NB4 (cell line): ENCODE measurements at places on chromosomes 3 and 15.

GRCh38 chr3:38655708-38656300, 6.3 kb upstream of the SCN5A start:
- peak; percentile 65 for DNase-seq

- DNase-seq = no peak
These were observed 78.4 kb downstream of the RFX7 start for GRCh38 chr15:56165234-56165633.

DNA sequence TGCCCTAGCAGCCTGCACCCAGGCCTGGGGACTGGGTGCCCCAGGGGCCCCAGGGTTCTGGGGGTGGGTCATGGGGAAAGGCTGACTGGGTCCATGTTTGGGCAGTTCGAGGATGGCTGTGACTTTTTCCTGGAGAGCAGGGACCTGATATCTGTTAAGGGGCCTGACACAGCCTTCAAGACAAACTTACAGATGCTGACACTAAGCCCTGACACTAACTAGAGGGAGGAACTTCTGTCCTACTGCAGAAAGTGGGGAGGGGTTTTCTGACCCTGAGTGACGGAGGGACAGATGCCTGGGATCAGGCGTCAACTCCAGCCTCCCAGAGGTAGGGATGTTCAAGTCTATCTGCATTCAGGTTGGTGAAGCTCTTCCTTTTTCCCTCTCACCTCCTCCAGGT, 45.0 kb upstream of the SLC6A11 start:
- no peak for DNase-seq

GRCh38 chr15:78314181-78314581, 14.8 kb upstream of the SKIC8 start:
- DNase-seq = no peak

GRCh38 chr15:68204776-68205557, at the start of gene CALML4:
Gene CALML4, minus strand, starts transcription at chr15:68205332. Its CDS starts 85 bp downstream, at chr15:68205247.
- DNase-seq = no peak

DNA sequence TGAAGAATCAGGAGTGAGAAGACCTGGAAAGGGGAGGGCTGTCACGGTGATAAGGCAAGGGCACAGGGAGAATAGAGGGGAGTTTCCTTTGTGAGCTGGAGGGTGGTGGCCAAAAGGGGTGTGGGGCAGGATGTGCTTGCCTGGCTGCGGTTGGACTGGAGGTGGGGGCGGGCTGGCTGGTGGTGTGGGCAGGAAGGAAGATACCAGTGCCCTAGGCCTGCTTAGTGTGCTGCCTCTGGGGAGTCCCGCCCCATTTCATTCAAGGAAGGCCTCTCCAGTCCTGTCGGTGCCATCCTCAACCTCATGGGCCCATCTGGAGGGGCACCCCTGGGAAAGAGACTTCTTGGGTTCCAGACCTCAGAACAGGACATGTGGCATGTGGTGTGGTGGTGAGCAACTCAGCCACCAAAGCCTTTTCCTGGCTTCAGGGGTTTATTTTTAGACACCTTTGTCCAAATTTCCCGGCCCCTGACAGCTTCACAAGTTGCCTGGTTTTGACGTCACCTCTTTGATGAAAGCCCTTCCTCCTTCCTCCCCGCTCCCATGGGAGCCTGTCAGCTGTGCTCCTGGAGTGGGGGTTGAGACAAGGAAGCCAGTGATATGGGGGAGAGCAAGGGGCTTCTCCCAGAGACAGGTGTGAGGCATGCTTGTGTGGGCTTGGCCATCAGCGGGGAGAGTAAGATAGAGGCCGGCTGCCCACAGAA, 15.6 kb downstream of the TEX264 start:
- peak; percentile 97 for DNase-seq

GRCh38 chr15:29699791-29700190, 122.5 kb downstream of the TJP1 start:
- no peak for DNase-seq

DNA sequence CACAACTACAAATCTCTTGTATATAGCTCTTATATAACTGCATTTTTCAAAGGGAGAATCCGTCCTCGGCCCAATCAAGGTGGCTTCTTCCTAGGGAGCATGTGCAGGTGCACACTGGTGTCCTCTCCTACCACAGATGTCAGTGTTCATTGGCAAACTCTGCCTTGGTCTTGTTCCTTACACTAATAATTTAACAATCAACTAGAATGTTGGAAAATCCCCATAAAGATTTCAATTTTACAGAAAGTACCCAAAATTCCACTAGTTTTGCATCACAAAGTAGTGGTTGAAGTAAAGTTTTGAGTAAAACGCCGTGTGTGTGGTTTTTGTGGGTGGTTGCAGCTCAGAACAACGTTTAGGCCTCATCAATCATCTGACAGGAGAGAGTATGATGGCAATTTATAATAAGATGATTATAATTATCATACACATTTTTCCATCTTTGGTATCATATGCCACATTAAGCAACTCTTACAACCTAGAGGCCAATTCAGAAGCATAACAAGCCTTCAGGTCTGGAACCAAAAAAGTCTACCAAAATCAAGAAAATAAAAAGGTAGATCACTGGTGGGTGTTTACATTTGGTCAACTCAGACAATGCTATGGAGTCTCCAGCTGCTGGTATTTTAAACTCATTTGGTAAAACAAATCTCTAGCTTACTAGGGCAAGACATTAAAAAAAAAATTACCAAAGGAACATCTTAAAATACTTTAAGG, 128.9 kb upstream of the BHLHE40 start:
- DNase-seq = no peak

DNA sequence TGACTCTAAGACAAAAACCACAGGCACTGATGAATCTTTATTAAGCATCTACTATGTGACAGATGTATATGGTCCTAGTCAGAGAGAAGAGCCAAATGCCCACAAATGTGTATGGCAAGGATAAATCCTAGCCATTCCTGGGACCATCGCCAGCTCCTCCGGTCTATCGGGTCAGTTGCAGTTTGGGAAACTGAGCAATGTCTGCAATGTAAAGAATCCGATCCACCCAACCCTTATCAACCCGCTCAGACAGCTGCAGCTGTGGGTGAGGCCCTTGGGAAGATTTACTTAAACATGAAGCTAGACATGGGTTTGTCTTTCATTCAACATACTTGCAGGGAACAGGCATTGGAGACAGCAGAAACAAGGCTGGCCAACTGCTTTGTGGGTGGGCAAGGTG, 40.5 kb upstream of the CDV3 start:
- DNase-seq = no peak

DNA sequence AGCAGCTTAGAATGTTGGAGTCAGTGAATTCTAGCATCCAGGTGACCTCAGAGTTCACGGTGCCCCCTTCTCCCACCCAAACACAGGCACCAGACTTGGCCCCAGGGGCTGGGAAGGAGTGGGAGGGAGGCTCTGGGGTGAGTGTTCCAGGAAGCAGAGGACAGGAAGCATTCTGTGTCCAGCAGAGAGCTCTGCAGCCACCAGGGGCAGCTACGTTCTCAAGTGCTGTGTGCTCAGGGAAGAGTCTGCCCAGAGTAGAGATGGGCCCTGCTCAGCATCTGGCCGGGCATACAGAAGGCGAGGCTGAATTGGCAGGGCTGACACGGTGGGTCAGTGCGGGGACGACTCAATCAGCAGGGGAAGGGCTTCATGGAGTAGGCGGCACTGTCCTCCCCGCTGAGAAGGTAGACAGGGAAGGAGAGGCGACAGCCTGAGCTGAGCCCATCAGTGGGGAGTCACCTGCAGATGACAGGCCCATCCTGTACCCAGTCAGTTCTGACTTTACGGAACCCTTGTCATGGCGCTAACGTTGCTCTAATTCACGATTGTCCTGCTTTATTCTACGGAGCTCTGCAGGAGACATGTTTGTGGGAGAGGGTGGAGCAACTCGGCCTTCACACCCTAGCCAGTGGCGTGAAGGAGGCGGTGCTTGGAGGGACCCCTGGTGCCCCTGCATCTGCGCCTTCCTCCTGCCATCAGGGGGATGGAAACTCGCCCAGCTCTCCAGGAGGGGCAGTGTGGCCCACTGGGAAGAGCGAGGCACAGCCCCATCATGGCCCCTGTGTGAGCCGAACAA, 82.2 kb downstream of the C3orf70 start:
- DNase-seq = peak; percentile 18

- DNase-seq = no peak
These were observed 32.7 kb downstream of the USF3 start for GRCh38 chr3:113663761-113664160.

- DNase-seq = no peak
These were observed at the start of gene ITIH3 for GRCh38 chr3:52794612-52795099. Gene ITIH3, plus strand, starts transcription at chr3:52794796. Its CDS starts 8 bp downstream, at chr3:52794804.

- peak; percentile 64 for DNase-seq
These were observed 163.4 kb downstream of the KLF13 start for GRCh38 chr15:31489801-31490646.

- no peak for DNase-seq
These were observed 262.8 kb downstream of the SLCO3A1 start for GRCh38 chr15:92116330-92116729.

DNA sequence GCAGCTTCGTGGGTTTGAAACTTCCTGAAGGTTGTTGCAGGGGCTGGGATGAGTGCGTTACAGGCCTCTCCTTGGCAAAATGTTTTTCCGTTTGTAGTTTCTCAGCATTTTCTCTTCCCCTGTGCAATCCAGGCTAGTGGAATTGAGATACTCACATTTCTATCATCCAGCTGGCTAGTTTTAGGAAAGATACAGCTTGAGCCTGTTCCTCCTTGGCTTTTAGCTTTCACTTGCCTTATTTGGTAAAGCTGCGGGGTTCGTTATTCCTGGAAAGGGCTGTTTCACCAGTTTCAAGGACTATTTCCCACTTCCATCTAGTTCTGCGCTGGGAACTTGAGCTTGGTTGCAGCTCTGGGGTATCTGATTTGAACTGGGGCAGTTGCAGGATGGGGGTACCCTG, 90.3 kb downstream of the ITPR1 start:
- no peak for DNase-seq

- DNase-seq = no peak
These were observed 627.0 kb upstream of the TBL1XR1 start for GRCh38 chr3:177824190-177824786.

DNA sequence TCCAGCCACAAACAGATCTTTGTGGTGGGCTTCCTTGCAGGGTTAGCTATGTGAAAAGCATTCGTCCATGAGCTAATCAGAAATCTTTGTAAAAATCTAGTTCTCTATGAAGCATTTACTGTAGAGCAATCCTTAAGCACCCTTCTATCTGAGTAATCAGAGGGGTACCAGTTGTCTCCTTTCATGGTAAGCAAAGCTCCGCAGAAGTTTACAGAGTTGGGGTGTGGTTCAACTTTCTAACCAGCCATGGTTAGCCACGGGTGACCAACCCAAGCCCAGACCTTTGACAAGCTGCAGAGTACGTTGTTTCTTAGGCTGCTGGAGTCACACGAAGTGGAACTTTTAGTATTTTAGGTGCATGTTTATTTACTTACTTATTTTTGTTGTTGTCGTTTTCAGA, 77.4 kb downstream of the FLNB start:
- no peak for DNase-seq

DNA sequence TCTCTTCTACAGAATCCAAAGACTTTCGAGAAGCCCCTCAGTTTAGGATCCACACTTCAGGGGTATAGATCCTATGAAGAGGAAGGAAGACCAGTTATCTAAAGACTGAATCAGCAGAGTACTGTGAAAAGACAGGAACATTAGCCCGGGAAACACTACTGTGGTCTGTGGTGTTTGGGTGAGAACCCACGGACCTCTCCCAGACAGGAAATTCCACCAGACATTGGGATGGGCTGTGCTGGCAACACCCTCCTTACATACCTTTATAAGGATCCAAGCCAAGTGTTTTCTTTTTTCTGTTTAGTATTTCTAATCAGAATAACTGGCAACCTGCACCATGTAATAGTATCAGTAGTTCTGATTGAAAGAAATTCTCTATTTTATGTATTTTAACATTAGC, 14.1 kb downstream of the TMEM207 start:
- DNase-seq = no peak

DNA sequence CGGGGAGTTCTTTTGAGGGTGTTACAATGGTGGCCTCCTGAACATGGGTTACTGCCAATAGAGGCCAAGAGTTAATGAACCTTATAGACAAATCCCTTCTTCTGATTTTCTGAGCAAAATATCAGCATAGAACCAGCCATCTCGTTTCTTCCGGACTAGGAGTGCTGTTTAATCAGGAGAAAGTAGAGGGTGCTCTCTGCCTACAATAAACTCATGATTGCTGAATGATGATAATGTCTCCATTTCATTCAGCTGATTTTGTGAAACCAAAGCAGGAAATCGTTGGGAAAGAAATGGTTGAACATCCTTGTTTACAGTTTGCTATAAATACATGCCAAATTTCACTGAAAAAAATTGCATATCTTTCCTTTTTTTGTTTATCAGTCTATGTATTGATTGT, 142.8 kb upstream of the PLSCR5 start:
- DNase-seq = no peak

DNA sequence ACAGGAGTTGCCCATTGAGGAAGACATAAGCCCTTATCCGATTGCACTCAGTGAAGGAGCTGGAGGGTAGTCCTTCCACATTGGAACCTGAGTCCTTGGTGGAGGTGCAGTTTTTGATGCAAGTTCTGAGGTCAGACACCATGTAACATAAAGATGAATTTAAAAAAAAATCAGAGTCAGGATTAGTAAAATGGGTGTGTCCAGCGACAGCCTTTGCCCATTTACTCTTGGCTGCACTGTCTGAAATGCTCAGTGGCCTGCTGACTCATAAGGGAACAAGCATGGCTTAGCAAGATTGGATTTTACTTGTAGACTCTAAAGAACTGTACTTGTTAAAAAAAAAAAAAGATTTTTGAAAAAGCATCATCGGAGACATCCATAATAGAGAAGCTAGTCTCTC, 241.1 kb upstream of the TOPAZ1 start:
- DNase-seq = no peak

DNA sequence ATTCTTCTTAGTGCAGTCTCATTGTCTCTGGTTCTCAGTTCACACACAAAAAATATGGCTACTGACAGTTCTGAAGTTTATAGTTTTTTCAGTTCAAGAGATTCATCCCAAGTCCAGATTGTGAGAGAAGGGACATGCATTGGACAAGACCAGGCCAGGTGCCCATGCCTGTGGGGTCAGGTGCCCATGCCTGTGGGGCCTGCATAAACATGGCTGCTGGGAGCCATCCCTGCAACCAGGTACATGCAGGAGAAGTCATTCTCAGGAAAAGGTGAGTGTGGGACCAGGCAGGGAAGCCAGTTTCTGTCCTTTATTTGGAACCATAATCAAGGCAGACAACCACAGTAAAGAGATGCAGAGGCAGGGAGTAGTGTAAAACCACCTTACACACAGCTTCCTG, 6.3 kb upstream of the TM4SF1 start:
- DNase-seq = no peak

- no peak for DNase-seq
These were observed 131.4 kb upstream of the EIF1B start for GRCh38 chr3:40178012-40178594.

DNA sequence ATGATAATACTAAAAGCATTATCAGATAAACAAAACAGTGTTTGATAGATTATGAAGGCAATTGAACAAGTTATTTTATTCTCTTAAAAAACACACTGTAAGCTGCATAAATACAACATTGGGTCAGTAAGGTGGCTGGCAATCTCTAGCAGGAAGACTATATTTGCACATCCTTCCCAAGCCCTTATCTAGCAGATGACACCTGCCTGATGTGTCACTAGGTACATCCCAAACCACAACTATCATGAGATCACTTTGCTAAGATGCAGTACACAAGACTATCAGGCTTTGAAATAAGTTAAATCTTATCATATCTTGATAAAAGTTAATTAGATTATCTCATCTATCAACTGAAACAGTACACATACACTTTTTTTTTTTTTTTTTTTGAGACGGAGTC, 417.4 kb downstream of the MECOM start:
- no peak for DNase-seq

- DNase-seq = no peak
These were observed 35.0 kb upstream of the VPS8 start for GRCh38 chr3:184776916-184777315.
